ENCODE measurements at places on chromosomes 1 and 21. TPM values are rescaled to one million over a fixed set of nuclear protein-coding genes. Genes with fewer than 3 reads are reported as not detected.

DNA sequence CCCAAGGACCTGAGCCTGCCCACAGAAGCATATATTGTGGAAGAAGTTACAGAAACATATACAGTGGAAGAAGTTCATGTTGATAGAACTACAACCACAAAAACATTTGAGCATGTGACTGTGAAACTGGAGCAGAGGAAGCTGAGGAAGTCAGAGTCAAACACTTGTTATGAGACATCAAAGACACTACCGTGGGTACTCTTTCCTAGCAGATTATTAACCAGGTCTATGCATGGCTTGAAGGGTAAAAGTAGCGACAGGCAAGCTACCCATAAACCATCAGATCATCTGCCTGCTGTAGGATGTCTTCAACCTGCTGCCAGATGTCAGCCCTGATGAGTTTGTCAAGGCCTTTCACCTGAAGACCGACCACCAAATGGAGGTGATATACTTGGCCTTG lies 35.8 kb downstream of the IVNS1ABP start:
- no peak overlapping the region for H3K4me3 ChIP-seq
- H3K27ac ChIP-seq = no peak overlapping the region
- no peaks in the 10 kb centered on the region for H3K4me1 ChIP-seq
- DNase-seq = no peak
- no peaks in the 10 kb centered on the region for H3K27me3 ChIP-seq

GRCh38 chr1:27435566-27436203 lies 43.3 kb downstream of the GPR3 start:
- peak; percentile 82 for DNase-seq
- peaks cover 54% of the 10 kb centered on the region for H3K4me1 ChIP-seq
- H3K27ac ChIP-seq = peak overlapping the region; percentile 60

Gene DNM3
- 7.0 TPM for total RNA-seq

DNA sequence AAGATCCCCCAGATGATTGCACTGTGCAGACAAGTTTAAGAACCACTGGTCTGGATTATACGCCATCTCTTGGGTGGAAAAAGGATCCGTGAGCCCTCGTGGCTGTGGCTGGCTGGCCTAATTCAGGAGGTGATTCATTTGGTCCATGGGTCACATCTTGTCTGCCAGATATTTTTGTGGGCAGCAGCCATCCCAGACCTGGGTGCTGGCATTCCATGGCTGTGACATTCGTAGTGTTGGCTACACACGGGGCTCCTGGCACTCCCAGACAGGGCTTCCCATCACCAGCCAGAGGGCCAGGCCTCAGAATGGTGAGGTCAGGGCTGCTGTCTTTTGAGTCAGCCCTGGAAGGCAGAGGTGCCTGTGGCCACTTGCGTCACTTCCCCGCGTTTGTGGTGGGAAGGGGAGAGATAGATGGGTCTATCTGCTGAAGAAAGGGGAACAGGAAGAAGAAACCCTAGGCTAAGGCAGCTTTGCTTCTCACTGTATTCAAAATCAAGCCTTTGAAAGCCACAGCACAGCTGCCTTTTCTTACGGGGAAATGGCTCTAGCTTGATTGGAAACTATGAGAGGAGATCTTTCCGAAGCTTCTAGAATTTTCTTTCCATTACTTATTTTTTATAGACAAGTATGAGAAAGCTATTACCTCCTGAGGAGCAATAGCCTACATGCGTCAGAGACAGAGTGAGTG lies 32.4 kb downstream of the EIF2D start:
- peaks cover 50% of the 10 kb centered on the region for H3K4me1 ChIP-seq
- peak overlapping the region; percentile 74 for H3K27ac ChIP-seq
- H3K36me3 ChIP-seq = peaks cover 9% of the 10 kb centered on the region
- H3K27me3 ChIP-seq = no peaks in the 10 kb centered on the region
- DNase-seq = peak; percentile 81

Gene ORC1
- 2.9 TPM for total RNA-seq

GRCh38 chr1:22741118-22741517 lies 30.5 kb downstream of the EPHB2 start:
- H3K4me1 ChIP-seq = peaks cover 10% of the 10 kb centered on the region
- H3K27me3 ChIP-seq = no peaks in the 10 kb centered on the region
- no peak overlapping the region for H3K27ac ChIP-seq
- DNase-seq = no peak
- H3K4me3 ChIP-seq = no peak overlapping the region

Gene SDC3
- 21.9 TPM for total RNA-seq

Gene DHCR24
- total RNA-seq = 12.2 TPM

GRCh38 chr1:211531194-211532087 lies 39.5 kb upstream of the RD3 start:
- no peaks in the 10 kb centered on the region for H3K36me3 ChIP-seq
- no peak overlapping the region for H3K4me3 ChIP-seq

Gene CR1L
- total RNA-seq = 0.22 TPM

GRCh38 chr1:77310924-77311323 lies 29.1 kb downstream of the AK5 start:
- H3K4me3 ChIP-seq = no peak overlapping the region
- H3K4me1 ChIP-seq = no peaks in the 10 kb centered on the region
- no peak for DNase-seq
- H3K27ac ChIP-seq = no peak overlapping the region

GRCh38 chr1:213686983-213687382 lies 300.8 kb upstream of the PROX1 start:
- peaks cover 9% of the 10 kb centered on the region for H3K4me1 ChIP-seq
- no peaks in the 10 kb centered on the region for H3K27me3 ChIP-seq
- no peaks in the 10 kb centered on the region for H3K36me3 ChIP-seq
- DNase-seq = no peak
- no peak overlapping the region for H3K27ac ChIP-seq

- peaks cover 2% of the 10 kb centered on the region for H3K36me3 ChIP-seq
- no peak overlapping the region for H3K4me3 ChIP-seq
- H3K27me3 ChIP-seq = no peaks in the 10 kb centered on the region
- H3K27ac ChIP-seq = no peak overlapping the region
- H3K4me1 ChIP-seq = no peaks in the 10 kb centered on the region
- no peak for DNase-seq
Observed at GRCh38 chr21:31710586-31710985, 21.3 kb downstream of the SCAF4 start.

GRCh38 chr1:198156745-198157240 lies at the start of gene NEK7:
Gene NEK7 (plus strand): TSS chr1:198156998. CDS start chr1:198232581, 75,583 bp downstream.
- peak within 1 kb of the TSS; percentile 98 for H3K27ac ChIP-seq
- H3K4me1 ChIP-seq = peaks cover 11% of the 10 kb centered on the region
- H3K4me3 ChIP-seq = peak within 1 kb of the TSS; percentile 79
- H3K36me3 ChIP-seq = no peaks in the 10 kb centered on the region
- DNase-seq = peak; percentile 95
- H3K27me3 ChIP-seq = no peaks in the 10 kb centered on the region

GRCh38 chr1:231814021-231814420 lies 187.4 kb downstream of the DISC1 start:
- peak; percentile 82 for DNase-seq
- peaks cover 4% of the 10 kb centered on the region for H3K4me1 ChIP-seq
- H3K36me3 ChIP-seq = peaks cover 4% of the 10 kb centered on the region
- no peaks in the 10 kb centered on the region for H3K27me3 ChIP-seq
- H3K4me3 ChIP-seq = no peak overlapping the region

Gene ALX3
- total RNA-seq = not detected

DNA sequence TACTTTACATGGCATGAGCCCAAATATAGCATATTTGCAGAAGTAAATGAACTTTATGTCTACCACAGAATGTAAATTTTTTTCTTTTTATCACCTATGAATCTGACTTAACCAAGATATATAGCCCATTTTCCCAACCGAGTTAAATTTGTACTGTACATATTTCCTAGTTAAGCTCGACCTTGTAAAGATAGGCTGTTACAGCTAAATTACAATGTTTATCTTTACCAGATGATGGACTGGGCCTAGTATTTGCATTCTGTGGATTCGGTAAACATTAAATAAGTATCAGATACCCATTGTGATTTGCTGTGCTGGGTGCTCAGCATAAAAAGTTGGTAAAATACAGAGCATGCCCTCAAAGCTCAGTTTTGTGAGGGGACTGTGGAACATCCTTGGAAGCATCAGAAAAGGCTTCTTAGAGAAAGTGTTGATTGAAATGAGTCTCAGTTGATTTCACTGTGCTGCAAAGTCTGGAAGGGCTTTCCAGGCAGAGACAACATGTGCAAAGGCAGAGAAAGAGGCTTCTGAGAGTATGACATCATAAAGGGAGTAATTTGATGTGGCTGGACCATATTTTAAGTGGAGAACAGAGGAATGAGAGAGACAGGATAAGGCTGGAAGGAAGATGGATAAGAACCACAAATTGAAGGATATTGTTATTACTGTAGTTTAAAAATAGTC lies 27.4 kb downstream of the MORC3 start:
- H3K27me3 ChIP-seq = no peaks in the 10 kb centered on the region
- no peaks in the 10 kb centered on the region for H3K4me1 ChIP-seq
- H3K4me3 ChIP-seq = no peak overlapping the region
- DNase-seq = no peak
- H3K27ac ChIP-seq = no peak overlapping the region
